ENCODE measurements at places on chromosomes 6 and 20.

- no peak for DNase-seq
Observed at GRCh38 chr6:31702405-31702818, 712 bp downstream of the ABHD16A start.

DNA sequence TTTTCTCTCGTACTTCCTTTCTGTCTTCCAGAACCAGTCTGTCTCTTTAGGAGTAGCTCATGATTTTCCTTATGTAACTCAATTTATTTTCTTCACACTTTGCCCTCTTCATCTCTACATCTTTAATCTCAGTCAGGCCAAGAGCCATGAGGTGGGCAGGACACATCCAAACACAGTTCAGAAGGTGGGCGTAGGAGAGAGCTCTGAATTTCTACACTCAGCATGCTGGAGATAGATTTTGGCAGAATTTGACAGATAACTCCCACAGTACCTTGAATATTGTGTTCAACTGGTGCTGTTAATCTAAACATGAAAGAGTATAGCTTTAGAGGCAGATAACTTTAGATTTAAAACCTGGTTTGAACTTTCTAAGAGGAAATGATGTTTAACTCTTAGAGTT is 23.8 kb upstream of the ZBTB24 start:
- no peak for DNase-seq

DNA sequence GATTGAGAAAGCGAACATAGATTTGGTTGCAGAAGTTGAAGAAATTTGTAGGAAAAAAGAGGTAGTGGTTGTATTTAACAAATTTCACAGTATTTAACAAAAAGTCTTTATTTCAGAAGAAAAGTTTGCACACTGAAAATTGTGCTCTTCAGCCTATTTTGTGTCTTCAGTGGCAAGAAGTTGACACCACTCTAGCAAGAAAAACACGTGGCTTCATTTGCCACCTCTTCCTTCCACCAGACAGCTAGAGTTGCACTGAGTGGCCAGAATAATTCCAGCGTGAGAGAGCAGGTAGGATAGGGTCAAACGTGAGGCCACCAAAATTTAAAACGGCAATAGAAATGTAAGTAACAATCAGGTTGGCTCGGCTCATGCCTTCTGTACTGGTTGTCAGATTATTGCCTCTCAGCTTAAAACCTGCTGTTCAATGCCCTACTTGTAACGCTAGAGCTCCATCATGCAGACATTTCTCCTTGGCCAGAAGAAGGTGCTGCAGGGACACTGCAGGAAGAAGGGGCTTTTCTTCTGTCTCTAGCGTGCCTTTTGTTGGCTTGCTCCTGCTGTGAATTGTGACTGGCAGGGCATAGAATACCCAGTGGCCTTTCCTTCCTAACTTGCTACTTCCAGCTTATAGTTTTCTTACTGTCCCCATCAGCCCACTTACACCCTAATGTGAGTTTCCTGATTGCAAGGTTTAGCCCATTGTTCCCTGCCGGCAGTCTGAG is 12.1 kb downstream of the TRAPPC3L start:
- no peak for DNase-seq

GRCh38 chr6:145277358-145278086 is 457.8 kb downstream of the EPM2A start:
- no peak for DNase-seq

DNA sequence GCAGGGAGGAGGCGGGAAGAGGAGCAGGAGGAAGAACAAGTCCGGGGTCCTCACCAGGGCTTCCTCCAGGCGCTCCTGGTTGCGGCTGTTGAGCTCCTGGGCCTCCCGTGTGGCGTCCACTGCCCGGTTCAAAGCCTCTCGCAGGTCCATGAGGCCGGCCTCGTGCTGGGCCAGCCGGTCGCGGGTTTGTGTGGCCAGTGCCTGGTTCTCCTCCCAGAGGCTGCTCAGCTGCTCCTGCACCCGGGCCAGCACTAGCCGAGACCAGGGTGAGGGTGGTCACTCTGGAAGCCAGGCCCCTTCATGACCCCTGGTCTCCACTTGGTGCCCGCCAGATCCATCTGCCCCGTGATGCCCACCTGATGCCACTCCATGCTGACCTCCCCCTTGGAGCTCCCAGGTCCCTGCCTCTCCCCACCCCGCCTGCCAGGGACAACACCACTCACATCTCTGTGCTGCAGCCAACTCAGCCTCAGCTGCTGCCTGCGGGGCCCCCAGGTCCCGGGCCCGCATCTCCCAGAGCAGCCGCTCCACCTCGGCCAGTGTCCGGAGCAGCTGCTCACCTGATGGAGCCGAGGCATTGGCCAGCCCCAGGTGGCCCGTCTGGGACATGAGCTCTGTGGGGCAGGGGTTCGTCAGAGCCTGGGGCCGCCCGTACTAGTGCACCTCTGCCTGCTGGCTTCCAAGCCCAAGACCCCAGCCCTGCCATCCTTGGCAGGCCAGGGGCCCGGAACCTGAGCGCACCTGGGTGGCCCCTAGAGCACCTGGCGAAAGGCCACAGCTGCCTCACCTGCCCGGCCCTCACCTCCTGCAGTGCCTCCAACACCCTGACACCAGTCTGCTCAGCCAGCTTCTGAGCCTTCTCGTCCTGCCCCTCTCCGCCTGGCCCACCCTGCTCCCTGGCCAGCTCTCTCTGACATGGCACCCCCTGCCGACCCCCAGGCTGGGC is 15.9 kb downstream of the ADRM1 start:
- no peak for DNase-seq

- no peak for DNase-seq
Observed at GRCh38 chr6:65524232-65524631, 182.8 kb downstream of the EYS start.
